ENCODE measurements at places on chromosomes 4 and X. TPM values are rescaled to one million over a fixed set of nuclear protein-coding genes. Genes with fewer than 3 reads are reported as not detected.
A peak's percentile ranks its signal among the peaks of the same experiment; 100 is the strongest.

The AKAP4 gene
- total RNA-seq, result not detected

The RAB40AL gene
- 0.44 TPM for total RNA-seq

The NEXMIF gene
- 0.36 TPM for total RNA-seq

The MAGEB1 gene
- not detected for total RNA-seq

The PLXNA3 gene
- 45.4 TPM for total RNA-seq

- H3K4me3 ChIP-seq, result no peak overlapping the region
- no peaks in the 10 kb centered on the region for H3K4me1 ChIP-seq
- DNase-seq, result no peak
- H3K27ac ChIP-seq, result no peak overlapping the region
- H3K36me3 ChIP-seq, result no peaks in the 10 kb centered on the region
Measured at GRCh38 chr4:41290479-41290878, 33.8 kb downstream of the UCHL1 start.

DNA sequence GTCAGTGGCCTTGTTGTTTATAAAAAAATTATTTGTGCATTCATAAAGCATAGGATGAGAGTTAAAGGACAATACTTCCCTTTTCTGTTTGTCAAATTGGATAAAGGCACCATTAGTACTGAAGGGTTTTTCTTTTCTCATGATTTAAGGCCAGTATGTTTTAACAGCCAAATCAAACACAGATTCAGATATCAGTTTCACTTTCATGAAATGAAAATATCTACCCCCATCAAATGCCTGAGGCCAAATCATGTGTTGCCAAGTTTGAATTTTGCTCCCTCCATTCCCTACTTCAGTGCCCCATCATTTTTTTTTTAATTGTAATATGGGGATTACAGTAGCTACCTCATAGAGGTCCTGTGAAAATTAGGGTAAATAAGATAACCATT lies 745.9 kb downstream of the RPA4 start:
- no peaks in the 10 kb centered on the region for H3K36me3 ChIP-seq
- H3K27ac ChIP-seq, result no peak overlapping the region
- no peak for DNase-seq
- H3K4me1 ChIP-seq, result no peaks in the 10 kb centered on the region
- H3K27me3 ChIP-seq, result peaks cover 2% of the 10 kb centered on the region
- no peak overlapping the region for H3K4me3 ChIP-seq

GRCh38 chrX:65677954-65678469 lies 10.6 kb downstream of the MSN start:
- DNase-seq, result no peak
- peak overlapping the region; percentile 78 for H3K27ac ChIP-seq
- H3K4me1 ChIP-seq, result peaks cover 89% of the 10 kb centered on the region
- H3K36me3 ChIP-seq, result peaks cover 58% of the 10 kb centered on the region
- peak overlapping the region; percentile 45 for H3K4me3 ChIP-seq

DNA sequence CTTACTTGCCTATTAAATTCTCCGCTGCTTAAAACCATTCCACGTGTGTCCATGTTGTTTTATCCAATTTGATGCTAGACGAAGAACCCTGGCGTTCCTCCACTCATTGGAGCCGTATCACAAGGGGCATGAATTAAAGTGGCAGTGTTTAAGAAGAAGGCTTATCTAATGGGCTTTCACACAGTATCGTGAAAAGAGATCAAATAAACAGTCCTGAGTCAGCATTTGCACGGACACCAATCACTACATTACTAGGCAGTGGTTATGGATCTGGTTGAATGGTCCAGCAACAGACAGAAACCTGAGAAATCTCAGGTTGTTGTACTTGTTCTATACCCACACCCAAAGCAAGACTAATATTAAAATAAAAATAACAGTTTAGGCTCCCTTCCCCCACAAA lies 671.6 kb downstream of the FAT4 start:
- no peak overlapping the region for H3K4me3 ChIP-seq
- H3K27ac ChIP-seq, result no peak overlapping the region
- DNase-seq, result no peak
- H3K4me1 ChIP-seq, result no peaks in the 10 kb centered on the region

- no peak for DNase-seq
- H3K36me3 ChIP-seq, result no peaks in the 10 kb centered on the region
- peaks cover 3% of the 10 kb centered on the region for H3K27me3 ChIP-seq
- H3K27ac ChIP-seq, result peak overlapping the region; percentile 40
- H3K4me3 ChIP-seq, result peak overlapping the region; percentile 84
Measured at GRCh38 chrX:154751669-154752271, 893 bp upstream of the GAB3 start.

GRCh38 chr4:180521181-180521580 lies 1722.0 kb upstream of the TENM3 start:
- H3K36me3 ChIP-seq, result no peaks in the 10 kb centered on the region
- H3K4me3 ChIP-seq, result no peak overlapping the region
- H3K27me3 ChIP-seq, result no peaks in the 10 kb centered on the region
- DNase-seq, result no peak

GRCh38 chr4:114052227-114052626 lies 72.8 kb upstream of the ARSJ start:
- H3K4me3 ChIP-seq, result no peak overlapping the region
- H3K4me1 ChIP-seq, result no peaks in the 10 kb centered on the region
- no peak overlapping the region for H3K27ac ChIP-seq
- peaks cover 8% of the 10 kb centered on the region for H3K27me3 ChIP-seq

DNA sequence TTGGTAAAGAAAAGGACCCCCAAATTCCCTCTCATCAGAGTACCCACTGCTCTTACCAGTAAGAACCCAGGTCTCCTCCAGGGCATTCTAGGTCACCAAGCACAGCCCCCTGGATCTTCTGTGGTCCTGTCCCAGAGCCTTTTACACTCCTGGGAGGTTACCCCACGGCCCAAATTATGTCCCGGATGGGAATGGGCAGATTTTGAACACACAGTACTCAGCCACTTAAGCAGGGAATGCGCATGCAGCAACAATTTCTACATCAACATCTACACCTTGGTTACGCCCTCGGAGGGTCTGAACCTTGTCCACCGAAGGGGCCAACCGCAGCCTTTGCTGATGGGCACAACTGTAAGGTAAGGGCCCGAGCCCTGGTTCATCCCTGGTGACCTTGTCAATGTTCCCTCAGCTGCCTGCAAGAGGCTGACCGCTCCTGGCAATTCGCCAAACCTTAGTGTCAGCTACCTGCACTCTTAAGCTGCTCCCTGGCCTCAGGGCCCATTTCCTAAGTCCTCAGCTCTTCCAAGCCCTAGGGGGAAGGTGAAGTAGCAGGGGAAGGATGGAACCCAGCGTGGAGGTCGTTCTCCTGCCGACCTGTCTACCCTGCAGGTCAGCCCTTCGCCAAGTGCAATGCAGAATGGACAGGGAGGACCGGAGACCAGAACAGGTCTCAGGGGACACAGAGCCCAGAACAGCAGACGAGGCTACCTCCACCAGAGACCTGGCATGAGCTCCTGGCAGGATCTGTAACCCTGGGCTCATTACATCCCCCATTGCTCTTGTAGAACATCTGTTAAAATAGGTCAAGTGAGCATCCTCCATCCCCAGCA lies 5.9 kb downstream of the TIMP1 start:
- no peak overlapping the region for H3K27ac ChIP-seq
- no peak overlapping the region for H3K4me3 ChIP-seq

- H3K36me3 ChIP-seq, result no peaks in the 10 kb centered on the region
- no peak overlapping the region for H3K4me3 ChIP-seq
- no peak overlapping the region for H3K27ac ChIP-seq
- DNase-seq, result no peak
Measured at GRCh38 chrX:148647651-148648050, 147.2 kb downstream of the AFF2 start.

GRCh38 chrX:16138108-16138427 lies 14.7 kb downstream of the GRPR start:
- no peak for DNase-seq
- no peaks in the 10 kb centered on the region for H3K36me3 ChIP-seq

- H3K27ac ChIP-seq, result no peak overlapping the region
- H3K4me3 ChIP-seq, result no peak overlapping the region
Measured at GRCh38 chr4:85737254-85737653, 262.3 kb downstream of the ARHGAP24 start.

DNA sequence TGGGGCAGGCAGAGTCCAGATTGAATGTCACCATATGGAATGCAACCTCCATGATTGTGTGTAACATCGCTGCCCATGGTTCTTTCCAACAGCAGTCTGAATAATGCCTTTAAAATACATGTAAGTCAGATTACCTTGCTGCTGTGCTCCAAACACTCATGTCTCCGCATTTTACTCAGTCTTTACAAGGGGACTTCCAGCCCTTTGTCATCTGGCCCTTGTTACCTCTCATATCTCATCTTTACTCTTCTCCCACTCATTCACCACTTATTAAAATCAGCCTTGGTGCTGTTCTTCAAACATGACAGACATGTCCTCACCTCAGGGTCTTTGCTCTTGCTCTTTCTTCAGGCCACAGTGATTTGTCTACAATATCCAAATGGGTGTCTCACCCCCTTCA lies 200.4 kb upstream of the GYPA start:
- no peaks in the 10 kb centered on the region for H3K27me3 ChIP-seq
- no peaks in the 10 kb centered on the region for H3K4me1 ChIP-seq
- H3K27ac ChIP-seq, result no peak overlapping the region

- no peak for DNase-seq
- no peaks in the 10 kb centered on the region for H3K27me3 ChIP-seq
Measured at GRCh38 chr4:101596781-101597552, 193.6 kb upstream of the BANK1 start.

DNA sequence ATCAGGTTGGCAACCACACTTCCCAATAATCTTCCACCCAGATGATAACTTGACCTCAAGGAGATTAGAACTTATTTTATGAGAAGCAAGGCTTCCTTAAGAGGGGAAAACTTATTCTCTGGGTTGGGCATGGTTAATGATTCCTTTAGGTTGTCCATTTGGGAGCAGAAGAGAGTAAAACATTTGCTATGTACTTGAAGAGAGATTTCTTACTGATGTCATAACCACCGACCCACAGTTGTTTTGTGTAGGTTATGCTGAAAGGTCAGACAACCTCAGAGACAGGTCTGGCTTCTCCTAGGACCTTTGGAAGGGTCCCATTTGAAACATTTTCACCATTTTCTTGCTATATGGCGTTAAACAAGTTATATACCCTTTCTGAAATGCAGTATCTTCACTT lies 56.1 kb downstream of the FAM114A1 start:
- H3K27me3 ChIP-seq, result no peaks in the 10 kb centered on the region
- H3K4me1 ChIP-seq, result peaks cover 13% of the 10 kb centered on the region
- no peaks in the 10 kb centered on the region for H3K36me3 ChIP-seq
- no peak overlapping the region for H3K27ac ChIP-seq
- no peak overlapping the region for H3K4me3 ChIP-seq
- DNase-seq, result no peak

GRCh38 chr4:39713691-39714090 lies 15.8 kb downstream of the UBE2K start:
- H3K4me3 ChIP-seq, result no peak overlapping the region
- H3K27me3 ChIP-seq, result no peaks in the 10 kb centered on the region
- no peak for DNase-seq
- H3K4me1 ChIP-seq, result peaks cover 42% of the 10 kb centered on the region
- H3K36me3 ChIP-seq, result peaks cover 12% of the 10 kb centered on the region
- H3K27ac ChIP-seq, result no peak overlapping the region

- H3K4me1 ChIP-seq, result no peaks in the 10 kb centered on the region
- no peak overlapping the region for H3K4me3 ChIP-seq
- H3K27me3 ChIP-seq, result no peaks in the 10 kb centered on the region
- no peak overlapping the region for H3K27ac ChIP-seq
- DNase-seq, result no peak
Measured at GRCh38 chr4:132316738-132317137, 832.4 kb upstream of the PCDH10 start.

Measured in activated T-helper 1 cell treated with anti-CD3 and anti-CD28 coated beads, Interleukin-12 subunit alpha, Interleukin-12 subunit beta, Interleukin-2, Interleukin-4 antibody, amounts not matched to agents 30 ng/mL and 10 ng/mL and 1 ng/mL, durations not matched to agents 14 hours and 24 hours and 36 hours (primary cell).